ENCODE measurements at places on chromosomes 16 and 17.

DNA sequence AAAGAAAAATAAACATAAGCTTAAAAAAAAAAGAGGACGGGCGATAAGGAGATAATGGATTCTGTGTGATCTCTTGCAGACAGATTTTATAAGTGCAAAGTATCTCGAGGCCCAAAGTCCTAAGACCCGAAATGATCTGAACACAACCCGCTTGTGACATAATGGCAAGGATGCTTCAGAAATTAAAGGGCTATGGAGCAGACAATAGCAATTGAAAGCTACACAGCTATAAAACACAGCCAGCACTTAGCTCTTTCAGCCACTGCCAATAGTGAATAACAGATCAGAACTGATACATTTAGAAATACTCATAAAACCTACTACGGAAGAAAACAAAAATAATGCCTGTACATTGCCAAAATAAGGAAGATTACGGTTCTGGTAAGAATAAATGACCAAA is 117.5 kb downstream of the ZFHX3 start:
- no peak for DNase-seq

GRCh38 chr17:83153681-83154310 is 74.4 kb downstream of the METRNL start:
- DNase-seq = no peak

- DNase-seq = no peak
Observed at GRCh38 chr16:55408661-55409060, 70.3 kb upstream of the MMP2 start.

DNA sequence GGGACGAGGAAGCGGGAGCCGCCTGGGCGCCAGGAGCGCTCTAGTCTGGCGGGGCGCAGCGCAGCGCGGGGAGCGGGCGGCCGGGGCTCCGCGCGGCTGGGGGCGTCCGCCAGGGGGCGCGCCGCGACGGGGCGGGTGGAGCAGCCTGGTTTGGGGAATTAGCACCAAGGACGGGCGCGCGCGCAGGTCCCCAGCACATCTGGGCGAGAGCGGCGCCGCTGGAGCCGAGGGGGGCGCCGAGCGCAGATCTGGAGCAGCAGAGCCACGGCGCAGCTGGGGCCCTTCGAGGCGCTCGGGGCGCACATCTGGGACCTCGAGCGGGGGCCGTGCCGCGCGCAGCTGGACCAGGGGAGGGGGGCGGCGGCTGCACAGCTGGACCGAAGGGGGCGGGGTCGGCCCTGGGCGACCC is at the start of gene NXPH3:
Gene NXPH3, plus strand, starts transcription at position 193 of the 409 bp plus-strand sequence. CDS start 349 bp downstream, outside the sequence.
- DNase-seq = peak; percentile 70

DNA sequence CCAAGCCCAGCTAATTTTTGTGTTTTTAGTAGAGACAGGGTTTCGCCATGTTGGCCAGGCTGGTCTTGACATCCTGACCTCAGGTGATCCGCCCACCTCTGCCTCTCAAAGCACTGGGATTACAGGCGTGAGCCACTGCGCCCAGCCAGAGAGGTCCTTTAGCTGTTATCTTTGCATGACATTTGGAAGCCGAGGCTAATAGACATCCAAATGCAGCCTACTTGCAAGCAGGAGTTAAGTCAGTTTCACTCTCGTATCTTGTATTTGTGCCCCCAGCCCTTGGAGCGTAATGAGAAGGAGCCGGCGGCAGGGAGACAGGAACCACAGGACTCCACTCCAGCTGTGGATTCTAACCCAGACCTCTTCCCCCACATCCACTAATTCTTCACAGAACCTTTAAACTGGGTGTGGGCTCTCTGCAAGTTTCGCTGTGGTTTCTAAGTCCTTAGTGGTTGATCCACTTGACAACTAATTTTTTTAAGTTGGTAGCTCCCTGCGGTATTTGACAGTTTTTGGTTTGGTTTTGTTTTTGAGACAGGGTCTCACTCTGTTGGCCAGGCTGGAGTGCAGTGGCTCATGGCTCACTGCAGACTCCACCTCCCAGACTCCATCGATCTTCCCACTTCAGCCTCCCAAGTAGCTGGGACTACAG is 3.1 kb upstream of the CYTH1 start:
- no peak for DNase-seq

DNA sequence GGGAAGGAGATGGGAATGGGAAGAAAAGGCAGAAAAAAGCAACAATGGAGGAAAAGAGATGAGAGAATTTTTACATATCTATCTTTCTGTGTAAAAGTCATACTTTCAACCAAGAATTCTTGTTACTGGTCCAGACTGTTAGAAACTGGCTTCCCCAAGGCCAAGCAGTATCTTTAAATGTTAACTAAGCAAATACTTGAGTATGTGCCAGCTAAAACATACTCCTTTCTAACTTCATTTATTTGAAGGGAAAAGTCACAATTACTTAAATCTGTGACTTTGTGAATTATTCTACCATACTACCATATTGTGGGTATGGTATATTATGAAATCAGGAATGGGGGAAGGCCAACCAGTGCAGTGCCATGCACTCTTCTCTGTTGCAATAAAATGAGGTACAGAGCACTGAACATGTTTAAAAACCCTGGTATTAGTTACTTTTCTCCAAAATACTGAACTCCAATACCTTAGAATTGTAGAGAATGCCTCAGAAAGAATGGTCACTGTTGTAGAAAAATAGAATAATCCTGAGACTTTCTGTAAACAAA is 92.3 kb upstream of the C17orf78 start:
- DNase-seq = no peak

All from left hindlimb (tissue), 1 donor.